Hematopoietic multipotent progenitor cell treated with erythropoietin and hydrocortisone succinate and interleukin-3 and kit ligand, for 8 days (in vitro differentiated cells): ENCODE measurements at places on chromosomes 12 and 14.
A peak's percentile ranks its signal among the peaks of the same experiment; 100 is the strongest.

GRCh38 chr12:66270613-66271012 is 31.7 kb upstream of the HELB start:
- no peak for DNase-seq

DNA sequence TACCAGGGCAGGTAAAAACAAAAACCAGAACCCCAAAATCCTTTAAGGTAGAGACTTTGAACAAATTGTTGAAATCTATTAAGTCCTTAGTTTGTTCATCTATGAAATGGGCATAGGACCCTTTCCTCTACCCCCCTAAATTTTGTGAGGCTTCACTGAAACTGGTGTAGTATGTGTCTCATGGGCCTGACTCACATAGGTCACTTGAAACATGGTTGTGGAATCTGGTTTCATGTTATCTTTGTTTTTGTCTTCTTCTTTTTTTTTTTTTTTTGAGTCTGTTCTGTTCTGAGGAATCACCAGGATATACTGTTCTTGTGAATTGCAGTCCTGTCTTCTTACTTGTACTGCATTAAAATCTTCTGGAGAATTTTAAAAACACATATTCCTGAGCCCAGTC is 202.2 kb downstream of the KTN1 start:
- no peak for DNase-seq

GRCh38 chr12:16359512-16360491 is 12.4 kb downstream of the MGST1 start:
- DNase-seq: peak; percentile 70

GRCh38 chr12:96223411-96224218 is 29.4 kb downstream of the ELK3 start:
- DNase-seq: no peak

- peak; percentile 99 for DNase-seq
These were observed 14.4 kb upstream of the CD27 start for GRCh38 chr12:6430124-6430989.

GRCh38 chr12:63668028-63668799 is at the start of gene DPY19L2:
TSS of gene DPY19L2 (minus strand) at chr12:63668493. CDS start at chr12:63668393, 100 bp downstream.
- peak; percentile 89 for DNase-seq

- no peak for DNase-seq
These were observed 297.7 kb downstream of the AEBP2 start for GRCh38 chr12:19737019-19737418.

DNA sequence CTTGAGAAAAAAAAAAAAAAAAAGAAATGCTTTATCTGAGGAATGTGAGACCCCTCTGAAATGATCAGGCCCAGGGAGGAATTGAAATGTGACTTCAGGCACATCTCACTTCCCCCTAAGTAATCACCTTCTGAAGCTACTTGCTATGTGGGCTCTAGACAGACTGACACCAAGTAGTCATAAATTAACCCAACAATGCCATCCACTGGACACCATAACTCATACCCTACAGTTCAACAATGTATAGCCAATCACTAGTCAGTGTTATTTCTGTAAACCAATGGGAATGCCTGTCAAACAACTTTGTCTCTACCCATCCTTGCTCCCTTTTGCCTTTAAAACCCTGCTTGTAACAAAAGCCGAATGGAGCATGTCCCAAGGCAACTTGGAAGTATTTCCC is 182.7 kb upstream of the TMPO start:
- DNase-seq: no peak

DNA sequence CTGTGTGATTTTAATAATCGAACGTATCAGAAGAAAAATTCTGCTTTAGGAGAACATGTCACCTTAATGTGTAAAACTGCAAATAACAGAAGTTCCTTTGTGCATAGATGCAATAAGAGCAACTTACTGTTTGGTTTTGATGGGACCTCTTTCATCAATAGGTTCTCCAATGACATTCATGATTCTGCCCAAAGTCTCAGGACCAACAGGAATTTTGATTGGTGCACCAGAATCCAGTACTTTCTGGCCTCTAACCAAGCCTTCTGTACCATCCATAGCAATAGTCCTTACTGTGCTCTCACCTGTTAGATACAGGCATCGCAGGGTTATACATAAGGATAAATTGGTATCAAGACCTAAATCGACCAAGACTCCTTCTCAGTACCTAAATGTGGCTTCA is 1.1 kb downstream of the ATP5F1B start:
- peak; percentile 31 for DNase-seq

- no peak for DNase-seq
These were observed 2.0 kb downstream of the TMTC1 start for GRCh38 chr12:29781705-29782266.

GRCh38 chr12:111503116-111503515 is 96.0 kb downstream of the ATXN2 start:
- no peak for DNase-seq

GRCh38 chr14:103569408-103569807 is 6.6 kb downstream of the COA8 start:
- no peak for DNase-seq

- DNase-seq: no peak
These were observed 75.7 kb downstream of the SCN8A start for GRCh38 chr12:51666696-51667095.

GRCh38 chr12:118103201-118103600 is 610 bp downstream of the VSIG10 start:
- no peak for DNase-seq
